T-helper 17 cell (primary cell): ENCODE measurements at places on chromosomes 6 and 20. TPM values are rescaled to one million over a fixed set of nuclear protein-coding genes. Genes with fewer than 3 reads are reported as not detected.

Gene LCA5
- 0.10 TPM for total RNA-seq

- H3K36me3 ChIP-seq, result peaks cover 2% of the 10 kb centered on the region
- peaks cover 3% of the 10 kb centered on the region for H3K4me1 ChIP-seq
- no peak overlapping the region for H3K4me3 ChIP-seq
- DNase-seq, result no peak
- no peaks in the 10 kb centered on the region for H3K27me3 ChIP-seq
Observed at GRCh38 chr6:14975471-14975817, 270.4 kb upstream of the JARID2 start.

Gene RIN2
- total RNA-seq, result 1.2 TPM

- peak; percentile 72 for DNase-seq
- peak overlapping the region; percentile 68 for H3K27ac ChIP-seq
- H3K4me1 ChIP-seq, result peaks cover 21% of the 10 kb centered on the region
- no peaks in the 10 kb centered on the region for H3K27me3 ChIP-seq
Observed at GRCh38 chr6:292506-293192, 362 bp downstream of the DUSP22 start.

- no peak overlapping the region for H3K4me3 ChIP-seq
- no peak for DNase-seq
- H3K36me3 ChIP-seq, result peaks cover 3% of the 10 kb centered on the region
- H3K27me3 ChIP-seq, result peaks cover 14% of the 10 kb centered on the region
- no peak overlapping the region for H3K27ac ChIP-seq
Observed at GRCh38 chr6:108195209-108195608, 29.4 kb downstream of the NR2E1 start.

- DNase-seq, result no peak
- H3K4me3 ChIP-seq, result no peak overlapping the region
- H3K27ac ChIP-seq, result no peak overlapping the region
- H3K4me1 ChIP-seq, result no peaks in the 10 kb centered on the region
- no peaks in the 10 kb centered on the region for H3K36me3 ChIP-seq
Observed at GRCh38 chr20:7171911-7172310, 404.4 kb downstream of the BMP2 start.

Gene LY6G6D
- total RNA-seq, result not detected

GRCh38 chr6:42158631-42159030 is 14.5 kb upstream of the GUCA1A start:
- H3K4me1 ChIP-seq, result peaks cover 2% of the 10 kb centered on the region
- peaks cover 18% of the 10 kb centered on the region for H3K27me3 ChIP-seq
- H3K4me3 ChIP-seq, result no peak overlapping the region
- no peaks in the 10 kb centered on the region for H3K36me3 ChIP-seq
- no peak overlapping the region for H3K27ac ChIP-seq
- DNase-seq, result no peak

Gene CNR1
- total RNA-seq, result 0.07 TPM

GRCh38 chr6:140256248-140256647 is 881.8 kb upstream of the CITED2 start:
- no peak overlapping the region for H3K4me3 ChIP-seq
- H3K27me3 ChIP-seq, result peaks cover 17% of the 10 kb centered on the region
- DNase-seq, result no peak
- no peaks in the 10 kb centered on the region for H3K4me1 ChIP-seq
- no peaks in the 10 kb centered on the region for H3K36me3 ChIP-seq

GRCh38 chr20:14879020-14879697 is 541.7 kb upstream of the FLRT3 start:
- no peak for DNase-seq
- no peak overlapping the region for H3K27ac ChIP-seq
- no peak overlapping the region for H3K4me3 ChIP-seq
- no peaks in the 10 kb centered on the region for H3K4me1 ChIP-seq
- no peaks in the 10 kb centered on the region for H3K36me3 ChIP-seq

DNA sequence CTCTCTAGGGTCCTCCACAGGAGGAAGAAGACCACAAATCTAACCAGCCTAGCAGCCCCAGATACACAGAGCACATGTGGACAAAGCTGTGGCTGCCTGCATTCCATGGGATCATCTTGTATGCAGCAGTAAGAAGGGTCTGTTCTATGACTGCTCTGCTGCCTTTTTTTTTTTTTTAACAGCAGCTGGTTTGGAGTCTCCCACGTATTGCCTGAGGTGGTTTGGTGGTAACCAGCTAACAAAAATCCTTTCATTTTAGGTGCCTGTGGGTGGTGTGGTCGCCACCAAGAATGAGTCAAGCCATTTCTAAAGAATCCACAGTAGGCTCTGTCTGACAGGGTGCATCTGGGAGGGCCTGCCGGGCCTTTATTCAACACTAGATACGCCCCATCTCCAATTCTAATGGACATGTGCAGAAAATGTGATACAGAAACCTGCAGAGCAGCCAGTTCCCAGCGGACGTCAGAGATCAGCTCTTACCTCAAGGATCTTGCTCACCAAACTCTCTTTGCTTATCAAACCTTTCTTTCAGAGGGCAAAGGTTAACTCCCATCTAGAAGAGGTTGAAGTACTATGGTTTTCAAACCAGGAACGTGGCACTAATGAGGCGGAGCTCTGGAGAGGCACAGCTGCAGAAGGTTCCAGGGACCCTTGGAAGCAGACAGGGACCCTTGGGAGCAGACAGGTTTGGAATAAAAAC is 32.0 kb downstream of the GNAS-AS1 start:
- H3K36me3 ChIP-seq, result peaks cover 10% of the 10 kb centered on the region
- DNase-seq, result no peak
- H3K4me3 ChIP-seq, result no peak overlapping the region
- H3K27me3 ChIP-seq, result peaks cover 25% of the 10 kb centered on the region

Gene SOBP
- 0.16 TPM for total RNA-seq

Gene KCNG1
- total RNA-seq, result 0.90 TPM

GRCh38 chr20:16393836-16394235 is 179.4 kb downstream of the KIF16B start:
- H3K27ac ChIP-seq, result no peak overlapping the region
- H3K4me3 ChIP-seq, result no peak overlapping the region
- no peaks in the 10 kb centered on the region for H3K4me1 ChIP-seq
- no peak for DNase-seq

- H3K4me3 ChIP-seq, result no peak overlapping the region
- DNase-seq, result no peak
- no peak overlapping the region for H3K27ac ChIP-seq
- peaks cover 6% of the 10 kb centered on the region for H3K4me1 ChIP-seq
- H3K36me3 ChIP-seq, result peaks cover 21% of the 10 kb centered on the region
Observed at GRCh38 chr20:38066969-38067716, 33.6 kb downstream of the RPRD1B start.

- H3K27ac ChIP-seq, result no peak overlapping the region
- H3K36me3 ChIP-seq, result peaks cover 2% of the 10 kb centered on the region
- no peak for DNase-seq
- no peaks in the 10 kb centered on the region for H3K27me3 ChIP-seq
- H3K4me3 ChIP-seq, result no peak overlapping the region
- peaks cover 32% of the 10 kb centered on the region for H3K4me1 ChIP-seq
Observed at GRCh38 chr20:18729231-18729825, 84.3 kb upstream of the SCP2D1 start.

- H3K4me3 ChIP-seq, result no peak overlapping the region
- H3K27ac ChIP-seq, result no peak overlapping the region
- DNase-seq, result no peak
- peaks cover 3% of the 10 kb centered on the region for H3K4me1 ChIP-seq
- peaks cover 2% of the 10 kb centered on the region for H3K36me3 ChIP-seq
Observed at GRCh38 chr6:141552463-141552862, 580.3 kb upstream of the GJE1 start.

DNA sequence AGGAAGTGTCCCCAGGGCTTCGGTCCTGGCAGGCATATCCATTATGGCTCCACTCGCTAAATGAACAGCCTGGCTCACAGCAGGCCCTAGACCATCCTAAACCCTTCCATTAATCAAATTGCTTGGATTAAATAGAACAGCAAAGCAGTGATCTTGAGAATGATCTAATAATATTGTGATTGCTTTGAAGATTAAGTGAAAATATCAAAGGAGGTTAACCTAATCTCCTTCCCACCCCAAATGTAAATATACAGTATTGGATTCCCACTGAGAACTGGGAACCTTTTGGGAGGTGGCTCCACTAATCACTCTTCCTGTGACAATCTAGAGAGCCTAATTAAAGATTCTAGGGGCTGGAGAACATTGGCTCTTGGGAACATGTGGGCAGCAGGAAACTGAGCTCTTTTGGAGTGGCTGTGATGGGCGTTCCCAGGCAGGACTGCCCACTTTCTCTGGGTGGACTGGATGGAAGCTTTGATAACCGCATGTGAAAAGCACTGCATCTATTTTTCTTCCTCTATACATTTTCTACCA is 68.3 kb upstream of the FRMD1 start:
- H3K4me1 ChIP-seq, result no peaks in the 10 kb centered on the region
- DNase-seq, result no peak
- no peak overlapping the region for H3K27ac ChIP-seq
- no peaks in the 10 kb centered on the region for H3K36me3 ChIP-seq
- no peak overlapping the region for H3K4me3 ChIP-seq
- H3K27me3 ChIP-seq, result peaks cover 56% of the 10 kb centered on the region

Gene SEL1L2
- total RNA-seq, result not detected

DNA sequence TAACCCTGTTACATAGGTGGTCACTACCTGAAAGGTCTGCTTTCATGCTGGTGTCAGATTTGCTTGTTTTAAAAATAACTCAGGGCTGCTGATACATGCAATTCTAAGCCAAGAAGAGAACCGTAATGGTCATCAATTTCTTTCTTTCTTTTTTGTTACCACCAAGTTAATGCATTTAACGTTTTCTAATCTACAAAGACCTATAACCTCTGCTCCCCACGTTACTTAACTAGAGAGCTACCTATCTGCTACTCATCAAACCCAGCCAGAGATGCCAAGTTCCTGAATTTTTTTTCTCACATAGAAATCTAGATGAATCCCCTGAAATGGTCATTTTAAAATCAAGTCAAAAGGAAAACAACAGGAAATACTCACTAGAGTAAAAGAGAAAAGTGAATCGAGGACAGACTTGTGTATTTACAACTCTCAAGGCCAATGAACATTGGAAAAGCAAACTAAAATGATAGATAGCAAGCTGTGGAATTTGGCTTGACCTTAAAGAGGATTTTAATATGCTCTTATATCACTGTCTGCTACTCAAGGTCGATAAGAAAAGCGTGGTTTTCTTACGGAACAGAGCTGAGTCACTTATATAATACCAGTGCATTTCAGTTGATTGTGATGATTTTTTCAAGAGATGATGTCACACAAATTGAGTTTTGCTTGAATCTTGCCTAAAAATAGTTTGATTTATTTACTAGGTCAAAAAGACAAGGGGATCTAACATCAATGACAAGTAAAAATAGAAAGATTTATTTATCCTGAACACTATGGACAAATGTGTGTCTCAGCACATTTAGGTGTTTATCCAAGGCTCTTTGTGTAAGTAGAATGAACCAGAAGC is 67.9 kb downstream of the SGK1 start:
- peaks cover 39% of the 10 kb centered on the region for H3K4me1 ChIP-seq
- H3K36me3 ChIP-seq, result no peaks in the 10 kb centered on the region
- H3K27me3 ChIP-seq, result no peaks in the 10 kb centered on the region
- peak overlapping the region; percentile 63 for H3K4me3 ChIP-seq
- H3K27ac ChIP-seq, result peak overlapping the region; percentile 97

DNA sequence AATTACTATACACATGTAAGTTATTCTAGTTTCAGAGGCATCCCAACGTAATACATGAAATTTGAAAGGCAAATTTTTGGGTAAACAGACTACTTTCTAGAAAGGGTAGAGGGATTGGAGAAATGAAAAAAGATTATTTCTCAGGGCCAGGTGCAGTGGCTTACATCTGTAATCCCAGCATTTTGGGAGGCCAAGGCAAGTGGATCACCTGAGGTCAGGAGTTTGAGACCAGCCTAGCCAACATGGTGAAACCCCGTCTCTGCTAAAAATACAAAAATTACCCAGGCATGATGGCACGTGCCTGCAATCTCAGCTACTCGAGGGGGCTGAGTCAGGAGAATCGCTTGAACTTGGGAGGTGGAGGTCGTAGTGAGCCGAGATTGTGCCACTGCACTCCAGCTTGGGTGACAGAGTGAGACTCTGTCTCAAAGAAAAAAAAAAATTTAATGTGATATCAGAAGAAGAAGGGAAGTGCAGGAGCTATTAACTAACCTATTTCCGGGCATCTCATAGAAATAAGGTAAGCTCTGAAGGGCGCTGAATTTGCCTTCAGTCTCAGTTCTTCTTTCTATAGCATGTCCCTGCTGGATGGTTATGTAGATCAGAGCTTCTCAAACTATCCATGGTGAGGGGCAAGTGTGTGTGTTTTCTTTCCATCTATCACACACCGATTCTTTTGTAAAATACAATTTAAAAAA is 100.3 kb upstream of the MTHFD1L start:
- H3K4me1 ChIP-seq, result peaks cover 2% of the 10 kb centered on the region
- DNase-seq, result no peak
- H3K27me3 ChIP-seq, result no peaks in the 10 kb centered on the region
- H3K36me3 ChIP-seq, result peaks cover 8% of the 10 kb centered on the region

DNA sequence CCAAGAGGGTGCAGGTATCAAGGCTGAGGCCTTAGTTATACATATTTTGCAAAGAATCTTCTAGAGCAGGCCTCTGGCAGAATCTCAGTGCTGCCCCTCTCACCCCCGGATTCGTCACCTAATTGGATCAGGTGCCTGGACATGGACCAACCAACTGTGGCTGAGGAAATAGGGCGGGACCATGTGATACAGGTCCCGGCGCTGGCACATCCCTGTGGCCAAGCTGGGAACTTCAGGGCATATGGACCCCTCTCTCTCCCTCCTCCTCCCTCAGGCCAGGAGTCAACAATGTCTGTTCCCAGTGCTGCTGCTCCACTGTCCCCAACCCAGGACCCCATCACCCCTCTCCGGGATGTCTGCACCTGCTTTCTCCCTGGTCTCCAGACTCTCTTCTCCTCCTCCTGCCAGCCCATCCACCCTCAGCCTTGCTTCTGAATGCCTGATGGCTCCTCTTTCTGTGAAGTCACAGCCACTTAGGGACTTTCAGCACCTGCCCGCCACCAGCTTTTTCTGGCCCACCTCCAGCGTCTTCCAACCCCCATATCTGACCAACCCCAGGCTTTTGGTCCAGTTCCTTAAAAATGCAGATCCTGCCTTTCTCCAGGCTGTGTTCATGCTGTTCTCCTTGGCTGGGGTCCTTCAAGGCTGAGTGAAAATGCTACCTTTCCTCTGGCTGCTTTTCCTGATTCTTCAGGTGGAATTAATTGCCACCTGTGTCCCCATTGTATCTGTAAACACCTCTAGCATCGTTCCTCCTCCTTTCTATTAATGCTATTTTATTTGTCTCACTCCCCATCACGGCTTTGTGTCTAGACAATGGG is 19.0 kb upstream of the MLN start:
- H3K4me1 ChIP-seq, result peaks cover 6% of the 10 kb centered on the region
- H3K27ac ChIP-seq, result no peak overlapping the region
- peaks cover 14% of the 10 kb centered on the region for H3K27me3 ChIP-seq
- H3K4me3 ChIP-seq, result no peak overlapping the region

- H3K4me3 ChIP-seq, result no peak overlapping the region
- H3K27me3 ChIP-seq, result no peaks in the 10 kb centered on the region
- DNase-seq, result no peak
- no peaks in the 10 kb centered on the region for H3K36me3 ChIP-seq
- H3K4me1 ChIP-seq, result no peaks in the 10 kb centered on the region
Observed at GRCh38 chr6:111030008-111031007, 48.5 kb downstream of the RPF2 start.
